ENCODE measurements at places on chromosomes 13 and 19.

DNA sequence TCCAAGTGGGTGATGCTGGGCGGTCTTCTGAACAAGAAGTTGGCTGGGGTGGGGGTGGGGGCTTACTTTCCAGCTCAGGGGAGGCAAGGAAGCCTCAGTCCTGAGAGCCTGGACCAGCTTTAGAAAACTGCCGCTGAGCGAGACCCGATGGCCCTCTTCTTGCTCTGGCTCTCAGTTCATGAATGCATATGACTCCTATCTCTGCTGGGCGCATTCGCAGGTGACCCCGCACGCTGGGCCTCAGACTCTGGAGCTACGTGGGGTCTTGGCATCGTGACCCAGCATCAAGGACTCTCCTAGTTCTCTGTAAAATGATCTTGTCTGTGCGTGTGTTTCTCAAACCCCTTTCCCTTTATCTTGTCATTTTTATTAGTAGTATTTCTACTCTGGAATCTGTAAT, 19.7 kb downstream of the PRAM1 start:
- no peak for DNase-seq

DNA sequence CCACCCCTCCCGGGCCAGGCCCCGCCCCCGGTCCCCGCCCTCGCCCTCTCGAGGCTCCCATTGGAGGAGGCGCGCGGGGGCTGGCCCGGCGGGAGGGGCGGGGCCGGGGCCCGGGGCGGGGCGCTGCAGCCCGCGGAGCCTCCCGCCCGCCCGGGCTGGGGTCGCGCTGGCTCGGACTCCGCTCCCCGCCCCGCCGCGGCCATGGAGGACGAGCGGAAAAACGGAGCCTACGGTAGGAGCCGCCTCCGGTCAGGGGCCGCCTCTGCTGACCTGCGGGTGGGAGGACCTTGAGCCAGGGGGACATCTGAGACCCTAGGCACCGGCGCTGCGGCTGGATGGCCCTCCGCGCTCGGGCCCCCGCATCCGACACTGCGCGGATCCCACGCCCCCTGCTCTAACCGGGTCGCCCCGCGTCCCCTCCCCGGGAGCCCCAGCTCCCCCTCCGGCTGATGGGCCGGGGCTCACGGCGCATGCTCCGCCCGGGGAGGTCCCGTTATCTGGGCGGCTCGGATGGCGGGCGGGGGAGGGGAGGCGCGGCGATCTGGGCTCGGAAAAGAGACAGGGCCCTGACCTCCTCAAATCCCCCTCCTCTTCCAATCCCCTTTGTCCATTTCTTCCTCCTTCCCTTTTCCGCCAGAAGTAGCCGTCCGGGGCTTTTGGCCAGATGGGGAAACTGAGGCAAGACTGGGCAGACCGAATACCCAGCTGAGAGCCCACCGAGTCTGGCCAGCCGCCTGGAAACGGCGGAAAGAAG, 15.4 kb upstream of the AP1M2 start:
- peak; percentile 90 for DNase-seq

GRCh38 chr19:36688058-36688457, 646 bp downstream of the ZNF567 start:
- no peak for DNase-seq

DNA sequence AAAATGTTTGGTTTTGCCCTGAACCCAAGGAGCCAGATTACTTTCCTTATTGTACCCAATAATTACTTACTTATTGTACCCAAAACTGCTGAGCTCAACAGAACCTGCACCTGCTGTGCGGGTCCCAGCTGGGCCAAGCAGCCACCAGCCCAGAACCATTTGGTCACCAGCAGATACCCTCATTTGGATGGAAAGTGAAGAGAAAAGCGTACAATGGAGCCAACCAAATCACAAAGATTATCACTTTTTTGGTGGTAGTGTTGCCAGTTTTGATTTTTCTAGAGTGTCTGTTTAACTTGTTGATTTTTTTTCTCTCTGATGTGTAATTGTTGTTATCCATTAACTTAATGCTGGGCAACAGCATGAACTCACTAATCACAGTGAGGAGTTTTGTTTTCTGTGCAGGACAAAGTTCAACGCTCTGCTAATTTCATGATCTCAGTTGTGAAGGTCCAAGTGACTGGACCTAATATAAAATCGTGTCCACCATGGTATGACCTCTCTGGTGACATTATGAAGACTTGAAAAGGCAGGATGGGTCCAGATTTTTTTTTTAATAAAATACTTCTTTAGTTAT, 23.8 kb downstream of the SPATA13 start:
- no peak for DNase-seq

GRCh38 chr13:103430368-103430767, 364.2 kb upstream of the SLC10A2 start:
- no peak for DNase-seq

Data from suppressor macrophage treated with lipopolysaccharide for 4 hours (primary cell).